Neural crest cell (in vitro differentiated cells): ENCODE measurements at places on chromosomes 2 and 18. TPM values are rescaled to one million over a fixed set of nuclear protein-coding genes. Genes with fewer than 3 reads are reported as not detected.
A peak's percentile ranks its signal among the peaks of the same experiment; 100 is the strongest.

Gene HOXD12
- not detected in 2 replicates for total RNA-seq

Gene IL37
- 0.40 TPM in 1 of 2 replicates, not detected in the other for total RNA-seq

Gene SERPINB5
- not detected in 2 replicates for total RNA-seq

Gene GPR45
- 0.30 TPM in 1 of 2 replicates, not detected in the other for total RNA-seq

Gene C2orf15
- 0.23 and 0.37 TPM in 2 replicates for total RNA-seq

Gene GALNT3
- total RNA-seq: 3.1 and 3.4 TPM in 2 replicates

Gene ZNF519
- total RNA-seq: 39.0 and 40.5 TPM in 2 replicates

Gene SERPINB13
- total RNA-seq: not detected in 2 replicates

DNA sequence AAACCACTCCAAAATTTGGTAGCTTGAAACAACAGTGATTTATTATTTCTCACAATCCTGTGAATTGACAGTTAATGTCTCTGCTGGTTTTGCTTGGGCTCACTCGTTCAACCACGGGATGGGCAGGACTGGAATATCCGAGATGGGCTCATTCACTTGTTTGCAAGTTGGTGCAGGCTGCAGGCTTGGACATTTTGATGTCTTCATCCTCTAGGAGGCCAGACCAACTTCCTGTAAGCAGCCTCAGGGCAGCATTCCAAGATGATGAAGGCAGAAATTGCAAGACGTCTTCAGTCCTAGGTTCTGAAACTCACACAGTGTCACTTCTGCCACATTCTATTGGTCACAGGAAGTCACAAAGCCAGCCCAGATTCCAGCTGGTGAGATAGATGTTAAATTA lies 47.1 kb downstream of the GPR39 start:
- no peak overlapping the region for H3K4me3 ChIP-seq
- H3K36me3 ChIP-seq: peaks cover 3% of the 10 kb centered on the region
- H3K4me1 ChIP-seq: no peaks in the 10 kb centered on the region
- H3K27me3 ChIP-seq: peaks cover 6% of the 10 kb centered on the region
- H3K27ac ChIP-seq: no peak overlapping the region
- no peak for DNase-seq

DNA sequence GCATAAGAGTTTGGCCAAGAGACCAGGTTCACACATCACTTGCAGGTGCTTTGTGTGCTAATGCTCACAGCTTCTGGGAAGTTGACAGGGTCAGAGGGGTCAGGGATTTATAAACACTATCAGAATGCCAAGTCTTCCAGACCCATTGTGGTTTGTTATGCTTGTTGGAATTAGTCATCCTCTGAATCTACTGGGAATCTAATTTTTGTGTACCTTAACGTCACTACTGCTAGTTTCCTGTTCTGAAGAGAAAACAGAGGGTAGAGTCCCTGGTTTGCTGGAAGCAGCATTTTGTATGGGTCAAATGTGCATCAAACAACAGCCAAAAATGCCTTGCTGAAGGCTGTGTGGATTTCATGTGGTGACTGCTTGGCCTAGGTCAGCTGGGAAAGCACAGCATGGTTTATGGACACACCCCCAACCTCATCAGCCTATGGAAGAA lies 33.3 kb downstream of the ANTXR1 start:
- H3K27me3 ChIP-seq: no peaks in the 10 kb centered on the region
- peaks cover 12% of the 10 kb centered on the region for H3K36me3 ChIP-seq
- H3K4me3 ChIP-seq: no peak overlapping the region
- DNase-seq: no peak
- no peaks in the 10 kb centered on the region for H3K4me1 ChIP-seq

- H3K36me3 ChIP-seq: no peaks in the 10 kb centered on the region
- no peaks in the 10 kb centered on the region for H3K27me3 ChIP-seq
- DNase-seq: no peak
- no peak overlapping the region for H3K27ac ChIP-seq
These were observed 19.3 kb downstream of the INPP5D start for GRCh38 chr2:233079473-233079877.

GRCh38 chr2:128416806-128417205 lies 98.1 kb upstream of the HS6ST1 start:
- no peaks in the 10 kb centered on the region for H3K27me3 ChIP-seq
- no peak overlapping the region for H3K27ac ChIP-seq
- no peak overlapping the region for H3K4me3 ChIP-seq
- no peak for DNase-seq
- peaks cover 10% of the 10 kb centered on the region for H3K36me3 ChIP-seq

- no peak for DNase-seq
- peak overlapping the region; percentile 32 for H3K27ac ChIP-seq
- peaks cover 7% of the 10 kb centered on the region for H3K4me1 ChIP-seq
- H3K27me3 ChIP-seq: no peaks in the 10 kb centered on the region
- no peaks in the 10 kb centered on the region for H3K36me3 ChIP-seq
These were observed 60.6 kb downstream of the CCDC74A start for GRCh38 chr2:131588152-131588873.

GRCh38 chr2:24871852-24872333 lies 48.1 kb downstream of the ADCY3 start:
- no peaks in the 10 kb centered on the region for H3K27me3 ChIP-seq
- no peak for DNase-seq
- H3K4me1 ChIP-seq: peaks cover 24% of the 10 kb centered on the region

DNA sequence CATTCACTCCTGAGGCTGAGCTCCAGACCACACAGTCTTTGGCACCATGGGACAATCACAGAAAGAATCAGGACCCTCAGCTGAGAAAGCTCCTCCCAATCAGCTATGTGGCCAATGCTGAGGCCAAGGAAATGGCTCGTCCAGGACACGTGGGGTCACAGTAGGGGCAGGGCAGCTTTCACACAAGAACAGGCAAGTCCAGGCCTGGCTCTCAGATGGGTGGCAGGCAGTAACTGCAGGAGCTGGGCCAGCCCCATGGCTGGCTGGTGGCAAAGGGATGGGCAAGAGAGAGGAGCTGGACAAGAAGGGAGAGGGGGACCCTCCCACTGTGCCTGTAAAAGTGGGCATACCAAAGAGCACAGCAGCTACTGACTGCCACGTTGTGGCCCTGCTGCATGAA lies 12.2 kb upstream of the EDAR start:
- H3K4me1 ChIP-seq: peaks cover 9% of the 10 kb centered on the region
- H3K4me3 ChIP-seq: no peak overlapping the region
- no peak for DNase-seq
- H3K36me3 ChIP-seq: no peaks in the 10 kb centered on the region
- no peak overlapping the region for H3K27ac ChIP-seq

- H3K36me3 ChIP-seq: no peaks in the 10 kb centered on the region
- H3K4me3 ChIP-seq: no peak overlapping the region
- no peak for DNase-seq
- no peaks in the 10 kb centered on the region for H3K27me3 ChIP-seq
- no peak overlapping the region for H3K27ac ChIP-seq
- no peaks in the 10 kb centered on the region for H3K4me1 ChIP-seq
These were observed 52.5 kb downstream of the ASXL3 start for GRCh38 chr18:33630476-33630875.

- H3K4me1 ChIP-seq: peaks cover 37% of the 10 kb centered on the region
- H3K27ac ChIP-seq: peak overlapping the region; percentile 72
These were observed 1.1 kb upstream of the CDH2 start for GRCh38 chr18:28177828-28178635.

GRCh38 chr2:234682492-234683228 lies 185.8 kb upstream of the ARL4C start:
- peaks cover 20% of the 10 kb centered on the region for H3K4me1 ChIP-seq
- H3K27me3 ChIP-seq: peaks cover 7% of the 10 kb centered on the region
- H3K27ac ChIP-seq: no peak overlapping the region
- no peaks in the 10 kb centered on the region for H3K36me3 ChIP-seq
- H3K4me3 ChIP-seq: peak overlapping the region; percentile 22

DNA sequence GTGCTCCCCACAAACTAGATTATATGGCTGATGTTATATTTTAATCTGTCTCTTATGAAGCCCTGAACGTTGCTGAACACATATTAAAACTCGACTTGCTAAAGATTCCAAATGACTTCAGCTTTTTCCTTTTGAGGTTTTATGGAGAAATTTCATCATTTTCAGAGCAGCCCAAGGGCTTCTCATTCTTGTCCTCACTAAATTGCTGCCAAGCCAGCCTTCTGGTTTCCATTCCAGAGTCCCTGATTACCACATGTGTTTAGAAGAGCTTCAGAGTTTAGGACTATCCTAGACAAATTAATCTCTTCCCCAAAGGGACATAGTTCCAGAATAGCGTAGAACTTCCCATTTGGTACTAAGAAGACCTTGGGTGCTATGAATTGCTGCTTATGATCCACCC lies 77.8 kb upstream of the CCDC195 start:
- H3K36me3 ChIP-seq: peaks cover 11% of the 10 kb centered on the region
- no peak for DNase-seq
- H3K4me1 ChIP-seq: no peaks in the 10 kb centered on the region

DNA sequence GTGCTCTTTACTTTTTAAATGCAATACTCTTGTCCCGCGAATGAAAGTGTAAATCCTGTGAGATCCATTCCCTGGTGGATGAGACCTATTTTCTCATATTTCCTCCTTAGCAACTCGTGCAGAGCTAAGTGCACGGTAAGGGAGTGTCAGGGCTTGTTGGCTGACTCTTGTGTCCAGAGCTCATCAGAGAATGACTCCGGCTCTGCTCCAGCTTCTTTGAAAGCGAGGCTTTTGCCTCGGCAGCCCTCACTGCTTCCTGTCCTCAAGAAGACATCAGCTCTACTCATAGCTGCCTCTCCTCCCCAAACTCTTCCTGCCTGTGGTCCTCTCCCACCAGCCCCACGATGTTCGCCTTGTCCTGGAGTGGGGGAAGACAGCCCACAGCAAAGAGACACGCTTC lies 70.7 kb downstream of the LIPG start:
- peaks cover 27% of the 10 kb centered on the region for H3K4me1 ChIP-seq
- no peaks in the 10 kb centered on the region for H3K36me3 ChIP-seq
- H3K4me3 ChIP-seq: no peak overlapping the region
- no peak for DNase-seq

DNA sequence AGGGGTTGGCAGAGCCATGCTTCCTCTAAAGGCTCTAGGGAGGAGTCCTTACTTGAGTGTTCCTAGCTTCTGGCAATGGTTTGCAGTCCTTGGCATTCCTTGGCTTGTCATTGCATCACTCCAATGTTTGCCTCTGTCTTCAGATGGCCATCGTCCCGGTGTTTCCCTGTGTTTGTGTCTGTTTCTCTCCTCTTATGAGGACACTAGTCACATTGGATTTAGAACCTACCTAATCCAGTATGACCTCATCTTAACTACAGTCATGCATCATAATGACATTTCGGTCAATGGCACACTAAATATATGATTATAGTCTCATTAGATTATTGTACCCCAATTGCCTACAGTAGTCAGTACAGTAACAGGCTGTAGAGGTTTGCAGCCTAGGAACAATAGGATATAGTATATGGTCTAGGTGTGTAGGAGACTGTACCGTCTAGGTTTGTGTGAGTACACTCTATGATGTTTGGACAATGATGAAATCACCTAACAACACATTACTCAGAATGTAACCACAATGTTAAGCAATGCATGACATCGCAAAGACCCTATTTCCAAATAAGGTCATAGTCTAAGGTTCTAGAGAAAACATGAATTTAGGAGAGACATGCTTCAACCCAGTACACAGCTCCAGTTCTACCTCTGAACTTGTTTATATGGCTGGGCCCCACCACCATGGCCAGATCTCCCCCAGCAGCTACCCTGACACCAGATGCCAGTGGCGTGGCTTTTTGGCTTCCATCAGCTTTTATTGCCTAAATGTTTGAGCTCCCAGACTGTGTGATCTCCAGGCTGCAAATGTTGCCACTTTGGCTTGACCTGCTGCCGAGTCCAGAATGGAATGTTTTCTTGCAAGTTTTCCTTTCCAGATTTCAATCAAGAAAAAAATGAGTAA lies 22.1 kb downstream of the SRD5A2 start:
- DNase-seq: no peak
- peaks cover 20% of the 10 kb centered on the region for H3K27me3 ChIP-seq
- H3K27ac ChIP-seq: no peak overlapping the region
- no peaks in the 10 kb centered on the region for H3K36me3 ChIP-seq
- H3K4me1 ChIP-seq: no peaks in the 10 kb centered on the region

GRCh38 chr2:158043181-158043948 lies 58.3 kb upstream of the UPP2 start:
- H3K27me3 ChIP-seq: peaks cover 2% of the 10 kb centered on the region
- H3K27ac ChIP-seq: no peak overlapping the region
- H3K4me1 ChIP-seq: no peaks in the 10 kb centered on the region
- DNase-seq: no peak

DNA sequence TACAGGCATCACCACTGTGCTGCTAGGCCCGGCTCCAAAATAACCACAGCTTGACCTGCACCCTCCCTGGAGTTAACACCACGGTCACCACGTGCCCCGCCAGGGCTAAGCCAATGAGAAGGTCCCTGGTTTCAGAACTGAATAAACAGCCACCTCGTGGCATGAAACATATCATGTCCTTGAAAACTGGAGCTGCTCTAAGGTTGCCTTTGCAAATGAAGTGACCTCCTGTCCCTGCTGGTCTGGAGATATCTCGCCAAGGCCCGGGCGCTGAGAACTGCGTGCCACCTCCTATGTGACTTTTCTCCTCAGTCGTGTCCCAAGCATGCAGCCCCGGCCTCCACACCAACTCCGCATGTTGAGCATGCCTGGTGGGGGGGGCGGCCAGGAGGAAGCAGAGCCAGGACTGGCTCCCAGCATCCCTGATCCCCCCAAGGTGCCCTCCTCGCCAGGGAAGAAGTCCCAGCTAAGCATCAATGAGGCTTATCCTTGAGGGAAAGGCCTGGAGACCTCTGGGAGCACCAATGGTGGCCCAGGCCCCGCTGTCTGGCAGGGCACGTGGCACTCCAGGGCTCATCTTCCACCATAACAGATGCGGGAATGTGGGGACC lies 16.3 kb upstream of the KCNG2 start:
- peaks cover 41% of the 10 kb centered on the region for H3K27me3 ChIP-seq
- no peak overlapping the region for H3K27ac ChIP-seq
- no peak for DNase-seq
- no peaks in the 10 kb centered on the region for H3K4me1 ChIP-seq

DNA sequence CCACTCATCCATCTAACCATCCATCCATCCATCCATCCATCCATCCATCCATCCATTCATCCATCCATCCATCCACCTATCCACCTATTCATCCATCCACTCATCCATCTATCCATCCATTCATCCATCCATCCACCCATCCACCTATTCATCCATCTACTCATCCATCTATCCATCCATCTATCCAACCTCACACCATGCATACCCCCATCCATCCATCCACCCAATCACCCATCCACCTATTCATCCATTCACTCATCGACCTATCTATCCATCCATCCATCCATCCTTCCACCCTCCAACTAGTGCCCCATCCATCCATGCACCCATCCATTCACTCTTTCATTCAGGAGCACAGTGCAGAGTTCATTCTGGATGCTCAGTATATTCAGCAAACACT lies 21.5 kb upstream of the YWHAQ start:
- H3K36me3 ChIP-seq: no peaks in the 10 kb centered on the region
- H3K4me1 ChIP-seq: peaks cover 20% of the 10 kb centered on the region
- DNase-seq: no peak
- peaks cover 12% of the 10 kb centered on the region for H3K27me3 ChIP-seq

DNA sequence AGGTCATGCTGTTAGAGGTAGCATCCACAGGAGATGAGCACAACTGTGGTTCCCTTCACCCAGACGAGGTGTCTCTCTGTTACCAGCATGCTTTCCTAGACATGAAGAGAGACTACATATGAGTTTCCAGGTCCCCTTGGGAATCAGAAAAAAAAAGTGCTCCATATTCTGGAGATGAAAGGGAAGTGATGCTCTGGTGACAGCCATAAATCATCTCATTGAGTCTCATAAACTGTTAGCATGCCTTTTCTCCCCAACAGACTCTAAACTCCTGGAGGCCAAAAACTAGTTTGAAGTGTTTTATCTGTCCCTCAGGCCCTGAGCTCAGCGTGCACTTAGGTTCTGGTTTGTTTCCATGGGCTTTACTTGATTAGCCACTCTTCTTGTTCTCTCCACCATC lies 124.6 kb upstream of the CREB1 start:
- H3K27me3 ChIP-seq: no peaks in the 10 kb centered on the region
- no peak overlapping the region for H3K27ac ChIP-seq
- H3K36me3 ChIP-seq: no peaks in the 10 kb centered on the region
- H3K4me1 ChIP-seq: peaks cover 25% of the 10 kb centered on the region
